Hepatic stellate cell (primary cell): ENCODE measurements at places on chromosomes 3 and 15.
A peak's percentile ranks its signal among the peaks of the same experiment; 100 is the strongest.

DNA sequence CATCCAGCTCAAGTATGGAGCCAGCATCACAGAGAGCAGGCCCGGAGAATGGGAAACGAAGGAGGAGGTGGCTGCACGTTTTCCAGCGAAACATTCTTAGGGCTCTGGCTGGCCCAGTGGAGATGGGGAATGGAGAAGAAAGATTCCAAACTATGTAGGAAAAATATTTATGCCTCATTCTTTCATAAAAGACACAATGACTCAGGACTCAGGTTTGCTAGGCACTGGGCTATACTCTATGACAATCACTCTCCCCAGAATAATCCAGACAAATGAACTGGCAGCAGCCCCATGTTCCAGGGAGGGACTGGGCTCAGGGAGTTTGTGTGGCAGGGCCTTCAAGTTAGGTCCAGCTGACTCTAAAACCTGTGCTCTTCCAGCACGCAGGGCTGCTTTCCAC lies 110.8 kb upstream of the RAD18 start:
- no peak for DNase-seq

- DNase-seq: no peak
These were observed 108.1 kb downstream of the RSRC1 start for GRCh38 chr3:158217992-158218391.

- peak; percentile 39 for DNase-seq
These were observed 14.8 kb downstream of the ARNT2 start for GRCh38 chr15:80418892-80419537.

GRCh38 chr3:158569794-158570193 lies 1.2 kb upstream of the MLF1 start:
- DNase-seq: no peak

GRCh38 chr3:117356091-117356705 lies 646.6 kb downstream of the TUSC7 start:
- no peak for DNase-seq

GRCh38 chr3:138114988-138115971 lies at the start of gene DZIP1L:
DZIP1L (minus strand) TSS chr3:138115608; CDS start chr3:138103971, 11,637 bp downstream.
- DNase-seq: peak; percentile 74

DNA sequence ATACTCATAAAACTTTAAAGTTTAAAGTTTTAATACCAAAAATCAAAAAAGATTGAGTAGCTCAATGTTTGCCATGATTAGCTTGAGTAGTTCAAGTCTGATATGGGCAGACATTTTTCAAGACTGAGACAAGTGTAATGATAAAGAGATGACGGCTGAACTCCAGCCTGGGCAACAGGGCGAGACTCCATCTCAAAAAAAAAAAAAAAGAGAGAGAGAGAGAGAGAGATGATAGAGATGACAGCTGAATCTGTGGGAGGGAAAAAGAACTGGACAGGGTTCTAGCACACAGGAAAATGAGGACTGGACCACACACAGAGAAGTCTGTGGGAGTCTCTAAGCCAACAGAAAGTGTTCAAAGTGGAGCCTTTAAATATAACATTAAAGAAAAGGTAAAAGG lies 25.2 kb downstream of the CEP152 start:
- DNase-seq: no peak

DNA sequence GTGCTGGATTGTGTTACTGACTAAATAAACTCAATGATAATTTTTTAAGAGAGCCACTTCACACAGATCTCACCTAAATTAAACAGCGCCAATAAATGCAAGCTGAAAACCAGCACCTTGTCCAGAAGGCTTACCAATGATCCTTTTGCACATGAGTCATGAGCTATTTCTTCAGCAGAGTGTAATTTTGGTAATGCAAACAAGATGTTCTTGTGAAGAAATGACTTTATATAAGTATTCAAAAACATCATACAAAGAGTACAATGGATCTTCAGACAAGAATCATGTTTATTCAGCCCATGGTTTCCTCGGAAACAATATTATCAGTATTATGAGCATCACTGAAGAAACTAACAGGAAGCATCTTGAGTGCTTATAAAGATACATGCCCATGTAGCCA lies 263.8 kb upstream of the UBE2E2 start:
- no peak for DNase-seq

DNA sequence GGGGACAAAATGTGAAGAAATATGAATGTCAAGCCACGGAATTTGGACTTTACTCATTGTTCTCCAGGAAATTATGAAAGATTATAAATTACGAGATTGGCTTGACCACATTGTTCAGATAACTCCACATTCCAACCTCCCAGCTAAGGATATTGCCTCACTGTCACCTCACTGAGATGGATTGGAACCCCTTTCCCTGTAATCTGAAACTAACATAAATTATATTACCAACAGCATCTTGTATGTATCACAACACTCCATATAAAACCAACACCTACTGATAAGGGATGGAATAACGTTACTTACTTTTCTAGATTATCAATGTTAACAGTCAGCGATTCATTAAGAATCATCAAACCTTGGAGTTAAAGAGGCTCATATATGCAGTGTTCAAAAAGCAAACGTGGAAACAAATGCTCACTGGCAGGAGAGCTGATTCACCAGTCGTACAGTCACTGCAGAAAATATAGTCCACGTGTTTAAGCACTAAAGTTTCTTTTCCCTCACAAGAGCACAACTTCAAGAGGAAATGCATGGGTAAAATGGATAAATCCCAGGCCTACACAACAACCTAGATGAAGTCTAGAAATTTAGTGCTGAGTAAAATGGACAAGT lies 451.5 kb downstream of the FGF12 start:
- no peak for DNase-seq

DNA sequence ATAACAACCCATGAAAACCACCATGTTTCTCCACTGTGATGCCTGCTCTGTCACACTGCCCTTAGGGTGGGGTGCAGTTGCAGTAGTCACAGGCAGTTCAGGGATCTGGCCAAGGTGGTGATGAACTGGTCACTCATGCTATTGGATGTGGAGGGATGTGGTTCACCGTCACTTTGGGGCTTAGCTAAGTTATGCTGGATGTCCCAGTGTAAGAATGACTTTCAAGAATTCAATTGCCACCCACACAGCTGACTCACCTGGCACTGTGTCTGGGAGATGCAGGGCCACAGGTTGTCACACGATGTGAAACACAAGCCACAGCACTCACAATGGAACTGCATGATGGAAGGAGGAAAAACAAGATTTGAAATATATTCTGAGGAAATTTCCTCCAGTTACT lies 146.1 kb upstream of the CTNNB1 start:
- DNase-seq: no peak

GRCh38 chr3:41418961-41419691 lies 219.8 kb downstream of the CTNNB1 start:
- DNase-seq: no peak

DNA sequence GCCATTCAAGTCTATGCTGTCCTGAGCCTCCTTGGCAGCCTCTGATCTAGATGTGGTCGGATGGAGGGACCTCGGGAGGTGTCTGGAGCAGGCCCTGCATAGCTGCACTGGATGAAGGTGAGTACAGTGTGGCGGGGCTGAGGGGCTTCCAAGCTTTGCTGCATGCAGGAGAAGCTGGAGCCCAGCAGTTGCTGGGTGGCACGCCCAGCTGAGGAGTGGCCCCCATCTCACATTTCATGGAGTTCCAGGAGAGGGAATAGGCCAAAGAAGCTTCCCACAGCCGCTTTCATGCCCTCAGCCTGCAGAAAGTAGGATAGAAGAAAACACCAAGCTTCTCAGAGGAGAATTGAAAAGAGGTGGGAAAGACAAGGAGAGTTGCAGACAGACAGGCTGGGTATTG lies 48.3 kb upstream of the PRR20G start:
- DNase-seq: no peak

- DNase-seq: no peak
These were observed 32.2 kb downstream of the ATP13A4 start for GRCh38 chr3:193522473-193522872.

- DNase-seq: peak; percentile 66
These were observed 134.0 kb downstream of the TPRA1 start for GRCh38 chr3:127456471-127457093.

GRCh38 chr3:46395766-46396530 lies 10.9 kb downstream of the CCR5AS start:
- DNase-seq: no peak

DNA sequence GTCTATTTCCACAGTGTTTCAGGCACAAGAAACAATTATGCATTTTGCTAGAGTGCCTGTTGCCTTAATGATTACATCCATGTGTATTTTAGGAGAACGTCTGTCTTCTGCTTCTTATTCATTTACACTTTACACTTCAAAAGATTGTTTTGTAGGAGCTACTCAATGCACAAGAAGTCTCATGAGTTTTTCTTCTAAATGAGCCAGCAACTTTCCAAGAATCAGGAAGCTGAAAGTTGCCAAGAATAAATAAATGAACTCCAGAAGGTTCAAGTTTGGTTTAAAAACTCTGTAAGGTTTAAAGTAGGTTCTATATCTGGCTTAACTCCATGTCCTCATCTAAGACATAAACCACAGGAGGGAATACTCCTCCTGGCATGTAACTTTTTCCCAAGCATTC lies 103.8 kb upstream of the ADPGK start:
- no peak for DNase-seq

- DNase-seq: no peak
These were observed 660.3 kb downstream of the SI start for GRCh38 chr3:164417955-164418354.

- no peak for DNase-seq
These were observed 18.8 kb downstream of the EIF5A2 start for GRCh38 chr3:170889630-170890029.

DNA sequence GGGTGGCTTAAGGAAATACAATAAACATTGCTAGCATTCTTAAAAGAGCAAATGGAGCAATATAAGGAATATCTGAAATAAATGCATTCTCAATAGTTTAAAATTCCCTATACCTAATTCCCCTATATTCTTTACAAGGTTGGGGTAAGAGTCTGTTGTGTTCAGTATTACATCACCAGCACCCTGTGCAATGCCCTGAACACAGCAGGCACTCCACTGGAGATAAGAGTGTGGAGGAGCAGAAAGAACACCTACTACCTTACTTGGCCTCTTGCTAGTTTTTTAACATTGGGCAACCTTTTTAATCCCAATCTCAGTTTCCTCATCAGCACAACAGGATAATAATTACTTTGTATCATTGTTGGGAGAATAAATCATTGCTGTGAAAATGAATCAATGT lies 140.2 kb upstream of the PLXND1 start:
- DNase-seq: no peak

DNA sequence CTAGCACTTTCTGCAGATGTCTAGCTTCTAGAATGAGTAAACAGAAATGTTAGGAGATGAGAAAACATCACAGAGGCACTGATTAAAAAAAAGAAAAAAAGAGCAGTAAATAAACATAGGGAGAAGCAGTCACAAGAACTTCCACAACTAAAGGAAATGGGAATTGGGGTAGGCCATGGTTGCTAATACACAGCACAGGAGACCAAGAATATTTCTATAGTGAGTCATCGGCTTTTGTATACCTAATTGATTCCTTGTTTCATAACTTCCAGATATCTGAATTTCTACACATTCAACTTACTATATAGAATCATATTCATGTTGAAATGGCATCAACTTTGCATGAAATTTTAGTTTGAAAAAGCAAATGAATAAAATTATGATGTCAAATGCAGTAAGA lies 47.3 kb upstream of the TCF12 start:
- DNase-seq: peak; percentile 14

DNA sequence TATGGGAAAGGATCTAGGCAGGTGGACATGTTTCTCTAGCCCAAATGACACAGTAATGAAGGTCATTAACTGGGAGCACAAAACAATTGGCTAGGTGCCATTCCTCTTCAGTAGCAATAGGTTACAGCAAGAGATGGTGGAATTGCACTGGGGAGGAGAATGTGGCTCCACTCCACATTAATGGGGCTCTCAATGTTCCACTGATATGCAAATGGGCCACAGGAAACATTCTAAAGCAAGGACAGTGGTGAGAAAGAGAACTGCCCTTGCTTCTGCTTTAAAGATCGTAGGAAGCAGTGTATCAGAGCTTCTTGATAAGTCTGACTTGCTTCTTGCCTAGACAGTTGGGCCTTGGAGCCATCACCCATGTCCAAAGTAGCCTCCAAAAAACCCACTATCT lies 271.4 kb upstream of the PPP2R3A start:
- no peak for DNase-seq

GRCh38 chr3:141076036-141076773 lies 25.1 kb downstream of the SPSB4 start:
- DNase-seq: no peak

GRCh38 chr15:39127925-39128617 lies 452.8 kb upstream of the THBS1 start:
- peak; percentile 52 for DNase-seq

- no peak for DNase-seq
These were observed 24.2 kb downstream of the ZXDC start for GRCh38 chr3:126451511-126451910.
